ENCODE measurements at places on chromosomes 13 and 19.

DNA sequence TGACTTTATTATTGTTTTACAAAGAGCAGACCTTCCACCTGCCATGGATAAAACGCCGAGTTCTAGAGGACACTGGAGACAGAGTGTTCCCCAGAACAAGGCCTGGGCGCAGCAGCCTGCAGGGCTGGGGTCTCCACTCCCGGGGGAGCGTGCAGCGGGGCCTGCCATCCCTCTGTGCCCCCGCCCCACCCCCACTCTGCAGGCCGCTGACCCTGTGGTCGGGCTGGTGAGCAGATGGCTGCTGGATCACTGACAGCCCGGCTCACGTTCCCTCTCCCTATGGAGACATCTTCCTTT lies 8.6 kb upstream of the PTBP1 start:
- DNase-seq: no peak

DNA sequence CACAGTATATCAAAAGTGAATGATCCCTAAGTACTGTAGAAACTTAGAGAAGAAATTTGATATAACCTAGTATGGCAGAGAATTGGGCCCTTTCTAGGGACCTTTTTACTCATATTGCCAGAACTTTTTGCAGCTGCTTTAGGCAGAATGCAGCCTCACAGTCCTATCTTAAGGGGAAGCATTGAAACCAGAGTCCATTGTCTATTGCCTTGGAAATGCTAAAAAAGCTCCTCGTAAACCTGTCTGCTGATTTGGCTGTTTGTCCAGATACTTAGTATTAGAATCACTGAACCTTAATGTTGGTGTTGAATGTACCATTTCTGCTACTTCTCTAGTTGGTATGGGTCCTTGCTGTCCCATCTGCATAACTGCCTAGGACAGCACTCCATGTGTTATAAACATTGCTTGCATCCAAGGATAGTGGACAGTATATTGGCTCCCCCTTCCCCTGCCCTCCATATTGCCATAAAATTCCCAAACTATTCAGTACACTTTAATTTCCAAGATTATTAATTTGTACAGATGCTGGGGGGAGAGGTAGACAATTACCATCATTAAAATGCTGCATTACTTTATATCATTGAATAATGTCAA lies 36.1 kb downstream of the LSM14A start:
- no peak for DNase-seq

GRCh38 chr19:52237771-52238400 lies 31.5 kb upstream of the ZNF766 start:
- DNase-seq: peak; percentile 57

GRCh38 chr13:68748038-68748437 lies 1359.6 kb upstream of the ATXN8OS start:
- no peak for DNase-seq

DNA sequence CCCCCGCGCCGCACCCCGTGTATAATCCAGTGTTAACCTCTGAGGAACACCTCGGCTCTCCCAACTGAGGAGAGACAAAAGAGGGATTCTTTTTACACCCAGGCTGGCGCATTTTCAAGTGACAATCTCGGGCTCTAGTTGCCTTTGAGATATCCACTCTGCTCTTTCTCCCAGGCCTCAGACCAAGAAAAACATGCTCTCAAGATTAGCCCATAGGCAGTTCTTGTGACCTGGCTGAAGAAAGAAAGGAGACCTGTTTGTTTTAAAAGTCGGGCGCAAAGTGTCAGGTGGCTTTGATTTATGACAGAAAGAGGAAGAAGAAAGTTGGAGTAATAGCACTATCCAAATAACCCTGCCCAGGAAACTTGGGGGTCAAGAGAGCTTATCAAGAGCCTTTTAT lies 27.3 kb downstream of the SHISA2 start:
- DNase-seq: no peak

DNA sequence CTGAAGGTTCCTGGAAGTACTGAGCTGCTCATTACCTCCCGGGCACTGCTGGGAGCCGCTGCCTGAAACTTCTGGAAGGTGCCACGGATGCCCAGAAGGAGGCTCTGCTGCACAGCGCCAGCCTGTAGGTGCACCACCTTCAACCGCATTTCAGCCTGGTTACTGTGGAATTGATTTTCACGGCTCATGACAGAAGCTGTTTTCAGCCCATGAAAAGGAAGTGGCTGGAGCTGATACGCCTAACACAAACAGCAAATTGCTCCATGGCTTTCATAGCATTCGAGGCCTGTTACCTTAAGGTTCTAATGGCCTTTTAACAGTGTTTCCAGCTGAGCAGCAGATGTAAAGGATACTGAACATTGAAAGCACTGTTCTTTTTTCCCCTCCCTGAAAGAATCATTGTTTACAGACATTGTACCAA lies 22.0 kb downstream of the GPC6 start:
- DNase-seq: no peak

GRCh38 chr19:14368011-14368513 lies 13.2 kb upstream of the ADGRE5 start:
- no peak for DNase-seq

DNA sequence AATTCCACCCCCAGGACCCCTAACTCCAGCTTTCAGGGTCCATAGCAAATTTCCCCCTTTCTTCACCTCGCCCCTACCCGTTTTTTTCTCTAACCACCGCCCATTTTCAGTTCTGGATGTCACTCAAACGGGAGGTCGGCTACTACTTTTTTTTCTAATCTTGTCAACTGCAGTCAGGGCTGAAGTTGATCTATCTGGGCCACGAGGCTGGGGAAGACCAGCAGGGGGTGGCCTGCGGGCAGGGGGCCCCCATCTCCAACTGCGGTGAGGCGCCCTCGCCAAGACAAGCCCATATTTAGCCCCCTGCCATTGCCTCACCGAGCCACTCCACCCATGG lies 748 bp downstream of the LHFPL6 start:
- DNase-seq: peak; percentile 58

DNA sequence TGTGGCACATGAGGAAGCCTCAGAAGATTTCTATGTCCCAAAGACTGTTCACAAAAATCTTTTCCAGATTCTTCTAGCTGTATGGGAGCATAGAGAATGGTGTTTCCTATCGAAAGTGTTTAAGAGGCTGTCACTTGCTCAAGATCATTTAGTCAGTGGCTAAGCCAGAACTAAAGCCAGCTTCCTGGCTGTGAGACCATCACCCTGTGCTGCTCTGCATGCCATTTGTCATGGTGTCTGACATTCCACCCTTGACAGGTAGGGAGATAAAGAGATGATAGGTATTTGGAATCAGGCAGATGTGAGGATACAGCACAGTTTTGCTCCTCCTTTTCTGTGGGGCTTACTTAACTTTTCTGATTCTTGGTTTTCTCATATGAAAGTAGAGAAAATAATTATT lies 177.3 kb downstream of the DNAJC15 start:
- no peak for DNase-seq

- DNase-seq: peak; percentile 4
Measured at GRCh38 chr13:50244713-50245574, 229.7 kb downstream of the KCNRG start.

DNA sequence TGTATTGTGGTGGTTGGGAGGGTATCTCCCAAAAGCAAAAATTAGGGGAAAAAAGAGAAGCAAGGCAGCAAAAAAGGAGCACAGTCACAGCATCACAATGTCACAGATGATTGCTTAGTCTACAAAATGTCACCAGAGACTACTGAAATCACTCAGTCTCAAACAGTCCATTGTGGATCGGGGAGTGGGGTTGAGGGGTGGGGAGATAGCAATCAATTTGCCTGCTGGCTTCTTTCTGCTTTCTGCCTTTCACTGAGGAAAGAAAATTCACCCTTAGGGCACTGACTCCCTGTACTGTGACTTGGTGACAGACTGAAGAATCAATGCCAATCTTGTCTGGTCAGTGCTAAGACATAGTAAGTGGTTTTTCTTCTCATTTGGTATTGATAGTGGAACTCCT lies 2127.1 kb upstream of the PCDH20 start:
- no peak for DNase-seq

GRCh38 chr19:6271251-6271650 lies 8.5 kb downstream of the MLLT1 start:
- no peak for DNase-seq

GRCh38 chr19:33402421-33403220 lies 29.1 kb downstream of the CEBPG start:
- DNase-seq: no peak

DNA sequence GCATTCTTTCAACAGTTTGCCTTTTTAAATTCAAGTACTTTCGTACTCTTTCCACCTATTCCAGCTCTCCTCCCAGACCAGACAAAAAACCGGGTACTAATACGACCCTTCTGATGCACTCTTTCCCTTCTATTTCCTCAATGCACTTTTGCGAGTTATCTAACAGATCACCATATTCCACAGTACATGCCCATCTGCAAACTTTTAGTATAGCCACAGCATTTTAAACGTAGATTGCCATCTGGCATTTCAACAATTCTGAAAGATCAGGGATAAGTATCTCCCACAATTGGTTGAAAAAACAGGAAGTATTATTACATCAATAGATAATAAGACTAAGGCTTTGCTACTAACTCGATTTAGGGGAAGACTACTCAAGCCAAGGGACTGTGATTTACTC lies 31.5 kb downstream of the RBM26 start:
- no peak for DNase-seq

DNA sequence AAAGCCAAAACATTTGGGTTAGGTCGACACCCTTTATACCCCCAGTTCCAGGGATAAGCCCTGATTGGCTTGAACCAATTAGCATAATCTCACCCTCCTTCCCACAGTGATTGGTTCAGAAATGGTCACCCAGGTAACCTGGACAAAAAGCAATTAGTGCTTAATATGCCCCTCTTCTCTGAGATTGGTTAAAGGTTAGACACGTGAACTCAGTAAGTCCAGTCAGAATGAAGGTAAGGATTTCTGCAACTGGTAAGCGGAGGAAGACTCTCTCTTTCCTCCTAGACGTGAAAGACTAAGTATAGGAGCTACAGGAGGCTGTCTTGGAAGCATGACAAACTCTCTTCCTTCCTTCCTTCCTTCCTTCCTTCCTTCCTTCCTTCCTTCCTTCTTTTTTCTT lies 1.3 kb upstream of the PNMA8C start:
- DNase-seq: no peak

DNA sequence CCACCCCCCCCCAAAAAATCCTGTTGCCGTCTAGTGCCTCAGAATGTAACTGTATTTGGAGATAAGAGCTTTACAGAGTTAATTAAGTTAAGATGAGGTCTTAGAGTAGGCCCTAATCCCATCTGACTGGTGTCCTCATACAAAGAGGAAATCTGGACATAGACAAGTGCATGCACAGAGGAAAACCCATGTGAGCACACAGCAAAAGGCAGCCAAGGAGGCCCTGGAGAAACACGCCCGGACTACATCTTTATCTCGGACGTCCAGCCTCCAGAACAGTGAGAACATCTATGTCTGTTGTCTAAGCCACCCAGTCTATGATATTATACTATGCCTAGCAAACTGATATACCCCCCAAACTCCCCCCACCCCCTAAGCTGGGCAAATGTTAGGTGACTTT lies 193.8 kb downstream of the KATNAL1 start:
- peak; percentile 53 for DNase-seq

GRCh38 chr13:108289819-108290218 lies 20.3 kb downstream of the TNFSF13B start:
- no peak for DNase-seq

DNA sequence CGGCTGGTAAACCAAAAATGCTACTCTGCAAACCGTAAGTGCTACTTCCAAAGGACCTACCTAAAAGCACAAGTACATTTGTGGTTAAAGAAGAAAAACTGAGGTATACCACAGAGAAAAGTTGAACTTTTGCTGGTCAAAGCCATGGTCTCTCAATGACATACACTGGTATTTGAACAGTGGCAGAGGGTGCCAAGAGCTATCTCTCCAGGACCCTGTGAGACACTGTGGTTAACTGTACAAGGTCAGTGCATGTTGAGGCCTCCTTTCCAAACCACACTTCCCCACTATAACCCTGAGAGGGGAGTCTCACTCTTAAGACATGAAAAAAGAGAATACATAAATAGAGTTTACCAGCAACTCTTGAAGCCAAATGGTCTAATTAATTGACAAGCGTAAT lies 49.5 kb downstream of the COL4A1 start:
- DNase-seq: no peak

GRCh38 chr19:11423164-11423790 lies 4.2 kb upstream of the RGL3 start:
- DNase-seq: no peak

GRCh38 chr19:28394725-28395124 lies 818.2 kb downstream of the UQCRFS1 start:
- no peak for DNase-seq

GRCh38 chr13:40116008-40116407 lies 460.5 kb downstream of the COG6 start:
- DNase-seq: no peak

All from erythroblast (primary cell).